Activated T-cell treated with anti-CD3 and anti-CD28 coated beads for 48 hours (primary cell): ENCODE measurements at places on chromosomes 11 and 22.

DNA sequence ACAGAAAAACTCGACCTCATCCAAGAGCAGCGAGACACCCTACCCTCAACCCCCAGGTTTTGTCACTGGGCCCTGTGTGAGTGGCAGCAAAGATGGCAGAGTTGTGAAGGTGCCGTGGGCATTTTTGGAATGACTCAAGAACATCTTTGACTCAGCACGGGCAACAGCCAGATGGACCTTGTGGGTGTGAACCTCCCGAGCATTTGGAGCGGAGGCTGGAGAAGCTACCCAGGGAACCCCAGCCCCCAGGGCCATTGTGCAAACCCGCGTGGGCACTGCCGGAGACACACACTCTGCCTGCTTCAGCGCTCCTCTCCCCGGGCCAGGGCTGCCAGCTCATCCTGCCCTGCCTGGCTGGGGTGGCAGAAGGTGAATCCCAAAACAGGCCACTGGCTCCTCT is 66.1 kb downstream of the PANX1 start:
- no peak for DNase-seq

- DNase-seq: no peak
Observed at GRCh38 chr11:78450866-78451265, 33.2 kb upstream of the GAB2 start.

DNA sequence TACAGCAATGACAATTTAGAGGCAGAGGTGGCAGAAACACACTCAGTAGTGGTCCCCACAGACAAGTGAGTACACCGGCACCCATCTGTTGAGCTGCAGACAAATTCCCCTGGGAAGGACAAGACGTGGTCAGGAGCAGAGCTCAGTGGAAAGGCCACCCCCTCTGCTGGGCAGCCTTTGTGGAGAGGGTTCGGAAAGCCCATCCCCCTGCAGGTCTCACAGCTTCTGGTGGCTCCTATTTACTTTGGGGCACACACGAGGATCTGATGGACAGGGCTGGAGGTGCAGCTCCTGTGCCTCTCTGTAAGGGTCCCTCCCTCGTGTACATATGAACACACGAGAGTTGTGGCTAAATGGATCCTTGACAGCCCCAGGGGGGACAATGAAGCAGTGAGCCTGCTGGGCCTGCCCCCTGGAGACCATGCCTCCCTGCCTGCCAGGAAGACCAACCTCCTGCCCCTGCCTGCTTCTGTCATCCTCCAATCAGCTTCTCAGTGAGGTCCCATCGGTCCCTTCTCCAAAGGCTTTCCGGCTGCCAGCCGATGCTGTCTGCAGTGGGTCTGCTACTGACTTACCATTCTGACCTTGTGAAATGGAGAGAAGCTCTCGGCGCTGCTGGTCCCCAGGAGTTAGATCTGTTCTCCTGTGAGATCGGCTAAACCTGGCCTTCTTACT is 161.5 kb downstream of the CACNA1I start:
- DNase-seq: no peak

DNA sequence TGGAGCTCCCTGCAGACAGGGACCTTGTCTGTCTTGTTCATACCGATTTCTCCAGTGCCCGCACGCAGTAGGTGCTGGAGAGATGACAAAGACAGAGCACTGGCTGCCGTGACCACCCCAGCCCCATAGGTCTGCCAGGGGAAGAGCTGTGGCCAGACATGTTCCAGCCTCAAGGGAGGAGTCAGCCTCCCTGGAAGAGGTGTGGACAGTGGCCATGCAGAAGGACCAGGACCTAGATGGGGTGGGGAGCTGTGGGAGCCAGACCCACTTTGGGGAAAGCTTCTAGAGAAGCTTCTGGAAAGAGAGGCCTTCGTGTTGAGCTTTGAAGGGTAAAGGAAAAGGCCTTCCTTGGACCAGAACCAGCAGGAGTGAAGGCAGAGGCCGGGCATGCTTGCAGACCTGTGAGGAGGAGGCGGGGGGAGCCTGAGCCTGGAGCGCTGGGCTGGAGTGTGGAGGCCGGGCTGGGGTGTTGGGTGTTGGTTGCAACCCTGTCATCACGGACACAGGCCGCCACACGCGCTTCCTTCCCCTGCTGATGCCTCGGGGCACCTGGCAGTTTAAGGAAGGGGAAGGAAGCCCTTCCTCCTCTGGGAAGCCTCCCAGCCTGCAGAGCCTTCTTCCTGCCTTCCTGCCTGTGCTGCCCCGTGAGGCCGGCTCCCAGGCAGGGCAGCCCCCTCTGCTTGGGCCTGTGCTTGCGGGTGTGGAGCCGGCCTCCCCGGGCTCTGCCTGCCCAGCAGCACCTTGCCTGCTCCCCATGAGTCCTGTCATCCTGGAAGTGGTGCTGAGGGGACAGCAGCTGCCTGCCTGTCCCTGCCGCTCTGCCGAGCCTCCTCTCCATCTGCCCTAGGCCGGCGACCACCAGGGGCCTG is 12.3 kb downstream of the RELT start:
- no peak for DNase-seq
